ENCODE measurements at places on chromosomes 4 and X.

- DNase-seq, result peak; percentile 57
These were observed 631 bp downstream of the EVC start for GRCh38 chr4:5711479-5712184.

GRCh38 chrX:39296472-39296871 lies 495.2 kb downstream of the MID1IP1 start:
- DNase-seq, result no peak

GRCh38 chr4:120918788-120919187 lies 3.7 kb downstream of the PRDM5 start:
- DNase-seq, result no peak

- DNase-seq, result no peak
These were observed 40.4 kb upstream of the MAOA start for GRCh38 chrX:43615660-43616059.

DNA sequence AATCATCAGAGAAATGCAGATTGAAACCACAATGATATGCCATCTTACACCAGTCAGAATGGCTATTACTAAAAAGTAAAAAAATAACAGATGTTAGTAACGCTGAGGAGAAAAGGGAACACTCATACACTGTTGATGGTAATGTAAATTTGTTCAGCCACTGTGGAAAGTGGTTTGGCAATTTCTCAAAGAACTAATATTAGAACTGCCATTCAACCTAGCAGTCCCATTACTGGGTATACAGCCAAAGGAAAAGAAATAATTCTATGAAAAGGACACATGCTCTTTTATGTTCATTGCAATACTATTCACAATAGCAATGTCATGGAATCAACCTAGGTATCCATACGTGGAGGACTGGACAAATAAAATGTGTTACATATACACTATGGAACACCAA lies 566.3 kb downstream of the STPG2 start:
- no peak for DNase-seq

DNA sequence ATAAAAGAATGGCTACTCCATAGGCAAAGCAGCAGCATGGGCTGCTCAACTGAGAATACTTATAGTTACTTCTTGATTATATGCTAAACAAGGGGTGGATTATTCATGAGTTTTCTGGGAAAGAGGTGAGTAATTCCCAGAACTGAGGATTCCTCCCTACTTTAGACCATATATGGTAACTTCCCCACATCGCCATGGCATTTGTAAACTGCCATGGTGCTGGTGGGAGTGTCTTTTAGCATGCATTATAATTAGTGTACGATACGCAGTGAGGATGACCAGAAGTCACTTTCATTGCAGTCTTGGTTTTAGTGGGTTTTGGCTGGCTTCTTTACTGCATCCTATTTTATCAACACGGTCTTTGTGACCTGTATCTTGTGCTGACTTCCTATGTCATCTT lies 141.5 kb downstream of the MAGEB17 start:
- DNase-seq, result no peak

DNA sequence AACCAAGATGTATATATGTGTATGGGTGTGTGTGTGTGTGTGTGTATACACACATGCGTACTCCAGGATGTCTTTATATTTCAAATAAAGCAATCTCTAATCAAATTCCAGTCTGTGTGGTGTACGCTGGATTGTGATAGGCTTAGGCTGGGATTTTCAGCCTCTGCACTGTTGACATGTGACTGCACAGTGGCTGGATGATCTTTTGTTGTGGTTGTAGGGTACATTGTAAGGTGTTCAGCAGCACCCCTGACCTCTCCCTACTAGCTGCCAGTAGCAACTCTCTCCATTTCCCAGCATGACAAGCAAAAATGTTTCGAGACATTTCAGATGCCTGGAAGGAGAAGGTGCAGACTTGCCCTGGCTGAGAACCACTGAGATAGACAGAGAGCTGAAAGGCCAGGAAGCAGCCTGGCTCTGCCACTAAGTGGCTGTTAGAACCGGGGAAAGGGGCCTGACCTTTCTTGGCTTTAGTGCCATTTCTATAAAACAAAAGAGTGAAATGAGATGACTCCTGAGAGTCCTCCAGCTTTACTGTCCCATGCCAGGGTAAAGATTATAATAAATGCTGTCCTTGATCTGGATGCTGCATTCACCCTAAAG lies 10.5 kb downstream of the PGM2 start:
- DNase-seq, result no peak

DNA sequence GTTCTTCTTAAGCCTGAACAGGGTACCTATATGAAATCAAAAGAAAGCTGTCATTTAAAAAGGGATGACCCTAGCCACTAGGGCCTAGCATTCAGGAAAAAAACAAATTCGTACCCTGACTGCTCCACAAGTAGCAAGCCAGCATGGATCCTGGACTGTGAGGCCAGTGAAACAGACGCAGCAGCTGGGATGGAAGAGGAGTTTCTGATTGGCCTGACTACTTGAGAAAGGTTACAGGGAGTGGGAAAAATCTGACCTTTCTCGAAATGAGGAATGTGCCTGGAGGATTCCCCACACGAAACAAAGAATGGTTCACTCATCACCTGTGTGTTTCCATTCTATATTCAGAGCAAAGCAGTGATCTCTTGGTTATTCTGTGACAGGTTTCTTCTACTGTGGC lies 87.6 kb upstream of the JADE1 start:
- DNase-seq, result no peak

GRCh38 chr4:78213218-78213617 lies 156.1 kb downstream of the FRAS1 start:
- no peak for DNase-seq

DNA sequence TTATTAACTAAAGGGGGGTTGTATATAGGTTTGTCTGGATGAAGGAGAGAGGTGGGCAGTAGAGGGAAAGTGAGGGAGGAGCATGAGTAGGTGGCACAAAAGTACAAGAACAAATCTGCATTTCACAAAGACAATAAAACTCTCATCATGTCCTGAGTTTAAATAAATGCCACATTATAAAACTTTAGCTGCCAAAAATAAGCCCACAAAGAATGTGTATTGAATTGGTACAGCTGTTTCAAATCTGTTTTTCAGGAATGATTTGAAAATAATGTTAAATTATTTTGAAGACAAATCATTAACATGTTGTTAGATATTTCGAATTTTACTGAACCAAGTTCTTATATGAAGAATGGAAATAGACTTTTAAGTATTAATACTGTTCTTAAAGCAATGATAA lies 5.8 kb downstream of the CNKSR2 start:
- no peak for DNase-seq

DNA sequence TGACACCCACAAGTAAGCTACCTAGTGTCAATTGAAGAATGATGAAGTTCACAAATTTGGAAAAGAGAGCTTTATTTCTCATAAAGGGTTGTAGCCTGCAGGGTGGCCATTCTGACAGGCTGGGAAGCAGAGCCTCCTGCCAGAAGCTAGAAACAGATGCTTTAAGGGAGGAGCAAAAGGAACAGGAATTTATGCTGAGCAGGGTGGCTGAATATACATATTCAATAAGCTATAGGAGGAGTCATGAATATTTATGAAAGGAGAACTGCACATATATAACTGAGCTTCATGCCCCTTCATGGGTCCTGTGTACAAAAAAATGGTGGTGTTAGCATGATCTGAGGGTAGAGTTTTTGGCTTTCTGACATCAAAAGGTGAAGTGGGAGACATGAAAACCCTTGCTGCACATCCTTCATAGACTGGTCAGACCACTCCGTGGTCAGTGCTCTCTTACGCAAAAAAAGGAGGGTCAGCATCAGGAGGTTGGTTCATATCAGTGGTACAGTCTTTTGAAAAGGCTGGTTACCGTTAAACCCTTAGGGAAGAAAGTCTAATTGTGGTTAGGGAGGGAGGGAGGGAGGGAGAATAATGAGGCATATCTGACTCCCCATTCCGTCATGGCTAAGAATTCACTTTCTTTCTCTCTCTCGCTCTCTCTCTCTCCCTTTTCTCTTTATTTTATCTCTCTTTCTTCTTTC lies 121.4 kb downstream of the LUZP4 start:
- no peak for DNase-seq

DNA sequence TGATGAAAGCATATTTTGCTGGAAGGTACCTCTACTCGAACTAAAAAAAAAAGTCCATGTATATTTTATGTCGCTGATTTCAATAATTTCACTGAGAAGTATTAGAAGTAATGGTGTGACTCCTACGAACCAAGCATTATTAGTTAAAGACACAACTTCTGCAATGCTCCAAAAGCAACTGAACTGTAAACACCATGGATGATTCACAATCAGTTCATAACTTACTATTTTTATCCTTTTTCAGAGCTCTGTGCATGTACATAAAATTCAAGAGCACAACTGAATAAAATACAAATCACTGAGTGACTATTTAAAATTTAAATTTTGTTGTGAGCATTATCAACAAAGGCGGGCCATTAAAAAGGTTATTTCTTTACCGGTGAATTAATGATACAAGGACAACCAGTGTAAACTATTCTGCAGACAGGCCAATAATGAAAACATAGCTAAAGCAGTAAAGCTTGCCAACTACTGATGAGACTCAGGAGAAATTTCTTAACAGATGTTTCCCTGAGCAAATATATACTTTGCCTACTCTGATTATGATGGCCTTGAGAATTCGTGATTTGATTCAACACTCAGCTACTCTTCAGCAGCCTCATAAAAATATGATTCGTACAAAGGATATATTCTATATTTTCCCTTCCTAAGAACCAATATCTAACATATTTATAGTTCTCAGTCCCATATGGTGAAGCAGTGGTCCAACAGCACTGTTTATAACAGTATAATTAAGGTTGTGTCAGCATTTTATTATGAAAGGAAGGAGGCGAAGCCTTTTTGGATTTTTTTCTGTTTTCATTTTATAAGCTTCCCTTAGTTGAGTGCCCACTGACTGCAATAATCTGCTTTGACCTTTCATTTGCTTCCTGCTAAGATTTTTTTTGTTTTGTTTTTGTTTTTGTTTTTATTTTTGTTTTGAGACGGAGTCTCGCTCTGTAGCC lies 62.8 kb upstream of the NEIL3 start:
- DNase-seq, result no peak

DNA sequence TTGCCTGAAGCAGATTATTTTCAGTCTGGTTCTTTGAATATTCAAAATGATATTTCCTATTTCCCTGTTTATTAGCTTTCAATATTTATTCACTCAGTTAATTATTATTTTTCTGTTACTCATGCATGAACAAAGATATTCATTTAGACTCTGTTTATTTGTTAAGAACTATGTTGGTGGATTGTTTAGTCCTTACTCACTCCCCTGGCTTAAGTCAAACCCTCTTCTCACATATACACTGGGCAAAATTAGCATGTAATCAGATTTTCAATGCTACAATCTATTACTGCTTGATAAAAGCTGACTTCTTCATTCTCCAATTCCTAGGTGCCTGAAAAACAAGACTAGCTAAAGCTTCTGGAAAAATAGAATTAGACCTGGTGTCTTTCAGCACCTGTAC lies 335.8 kb downstream of the FAT4 start:
- no peak for DNase-seq

DNA sequence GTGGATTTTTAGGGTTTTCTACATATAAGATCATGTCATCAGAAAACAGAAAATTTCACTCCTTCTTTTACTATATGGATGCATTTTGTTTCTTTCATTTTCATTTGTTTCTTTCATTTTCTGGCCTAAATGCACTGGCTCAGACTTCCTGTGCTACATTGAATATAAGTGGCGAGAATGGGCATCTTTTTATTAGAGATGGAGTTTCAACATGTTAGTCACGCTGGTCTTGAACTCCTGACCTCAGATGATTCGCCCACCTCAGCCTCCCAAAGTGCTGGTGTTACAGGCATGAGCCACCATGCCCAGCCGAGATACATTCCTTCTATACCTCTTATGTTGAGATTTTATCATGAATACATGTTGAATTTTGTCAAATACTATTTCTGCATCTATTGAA lies 61.8 kb downstream of the BRWD3 start:
- DNase-seq, result no peak

GRCh38 chr4:5710065-5710960 lies 688 bp upstream of the EVC start:
- peak; percentile 35 for DNase-seq

- DNase-seq, result no peak
These were observed 246.9 kb upstream of the GIMD1 start for GRCh38 chr4:106615410-106615945.

- no peak for DNase-seq
These were observed 53.1 kb upstream of the HPGD start for GRCh38 chr4:174575436-174575835.

GRCh38 chrX:65635378-65635777 lies 32.1 kb upstream of the MSN start:
- DNase-seq, result no peak

Data from Caki2 (cell line).